Activated CD4-positive, alpha-beta T cell treated with anti-CD3 and anti-CD28 coated beads, Interleukin-2, amount 10 ng/mL, durations not matched to agents 7 days and 5 days (primary cell): ENCODE measurements at places on chromosomes 1 and 21. TPM values are rescaled to one million over a fixed set of nuclear protein-coding genes. Genes with fewer than 3 reads are reported as not detected.

GRCh38 chr1:39886757-39887231 is 3.5 kb upstream of the TRIT1 start:
- DNase-seq = no peak

DNA sequence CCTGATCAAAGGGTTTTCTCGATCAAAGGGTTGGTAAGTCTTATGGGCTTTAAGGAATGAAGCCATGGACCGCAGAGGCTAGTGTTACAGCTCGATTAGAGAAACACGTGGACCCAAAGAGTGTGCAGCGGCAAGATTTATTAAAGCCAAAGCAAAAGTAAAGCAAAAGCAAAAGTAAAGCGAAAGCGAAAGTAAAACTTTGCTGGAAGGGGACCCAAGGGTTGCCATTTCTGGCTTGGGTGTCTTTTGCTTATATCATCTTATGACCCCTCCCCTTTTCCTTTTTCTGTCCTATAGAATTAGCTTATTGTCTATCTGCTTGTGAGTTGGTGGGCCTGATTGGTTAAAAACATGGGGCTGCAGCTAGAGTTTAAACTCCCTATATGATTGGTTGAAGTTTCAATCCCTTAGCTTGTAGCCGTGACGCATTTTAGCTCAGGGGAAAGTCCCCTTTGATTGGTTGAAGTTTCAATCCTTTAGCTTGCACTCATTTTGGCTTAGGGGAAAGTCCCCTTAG is 957.0 kb downstream of the AMY1C start:
- peak; percentile 17 for DNase-seq

- no peak for DNase-seq
Observed at GRCh38 chr21:36697851-36698384, 997 bp upstream of the SIM2 start.

DNA sequence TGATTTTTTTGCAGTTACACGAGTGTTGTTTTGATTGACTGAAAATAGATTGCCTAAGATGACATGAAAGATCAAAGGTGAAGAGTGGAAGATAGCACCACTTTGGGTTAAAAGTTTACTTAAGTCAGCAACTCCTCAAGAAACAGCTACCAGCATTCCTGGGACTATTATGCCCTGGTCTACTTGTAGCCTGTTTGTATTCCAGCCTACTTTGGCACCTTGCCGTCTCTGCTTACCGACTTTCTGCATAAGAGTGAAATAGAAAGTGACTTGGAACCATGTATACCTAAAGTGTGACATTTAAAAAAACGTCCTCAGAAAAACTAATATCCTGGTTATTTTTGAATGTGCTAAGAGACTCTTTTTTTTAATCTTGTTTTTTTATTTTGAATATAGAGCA is 631.5 kb upstream of the PTBP2 start:
- DNase-seq = no peak

GRCh38 chr1:16048573-16049189 is 5.1 kb downstream of the CLCNKB start:
- DNase-seq = no peak

DNA sequence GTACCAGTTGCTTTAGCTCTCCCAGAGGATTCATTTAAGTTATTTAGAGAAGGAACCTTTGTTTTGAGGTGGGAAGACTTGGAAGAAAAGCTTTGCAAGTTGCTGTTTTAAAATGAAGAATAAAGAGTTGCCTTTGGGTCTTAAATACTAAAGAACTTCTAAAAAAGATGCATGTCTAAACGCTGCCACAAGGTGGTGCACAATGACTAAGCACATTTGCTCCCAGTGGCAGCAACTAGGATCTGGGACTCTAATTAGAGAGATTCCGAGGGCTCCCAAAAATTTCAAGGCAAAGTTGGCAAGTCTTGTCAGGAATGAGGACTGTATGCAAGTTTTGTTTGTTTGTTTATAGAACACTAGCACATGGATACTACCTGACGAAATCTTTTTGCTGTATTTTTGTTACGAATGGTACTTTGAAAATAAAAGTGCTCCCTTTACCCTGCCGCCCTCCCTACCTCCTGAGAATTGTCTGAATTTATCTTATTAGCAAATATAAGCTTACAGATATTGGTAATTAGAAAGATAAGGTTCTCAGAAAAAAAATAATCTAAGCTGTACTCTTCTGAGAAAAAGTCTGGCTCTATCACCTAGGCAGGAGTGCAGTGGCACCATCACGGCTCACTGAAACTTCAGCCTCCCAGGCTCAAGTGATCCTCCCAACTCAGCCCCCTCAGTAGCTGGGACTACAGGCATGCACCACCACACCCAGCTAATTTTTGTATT is 121.8 kb downstream of the HFM1 start:
- peak; percentile 59 for DNase-seq

DNA sequence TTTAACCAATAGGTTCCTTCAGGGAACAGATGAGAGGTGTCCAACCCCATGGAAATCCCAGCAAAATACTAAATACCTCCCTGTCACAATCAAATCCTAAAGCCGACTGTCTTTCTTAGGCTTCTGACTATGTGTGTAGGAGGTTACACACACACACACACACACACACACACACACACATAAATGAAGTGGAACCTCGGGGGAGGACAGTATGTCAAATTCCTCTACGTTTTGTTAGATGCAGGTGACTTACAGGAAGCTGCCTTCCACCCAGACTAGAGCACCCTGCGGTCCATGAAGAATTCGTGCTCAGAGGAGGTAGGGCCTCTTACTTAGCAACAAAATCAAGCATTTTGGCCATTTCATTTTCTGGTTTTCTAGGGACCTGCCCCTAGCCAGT is 16.4 kb downstream of the RSPH1 start:
- DNase-seq = no peak

DNA sequence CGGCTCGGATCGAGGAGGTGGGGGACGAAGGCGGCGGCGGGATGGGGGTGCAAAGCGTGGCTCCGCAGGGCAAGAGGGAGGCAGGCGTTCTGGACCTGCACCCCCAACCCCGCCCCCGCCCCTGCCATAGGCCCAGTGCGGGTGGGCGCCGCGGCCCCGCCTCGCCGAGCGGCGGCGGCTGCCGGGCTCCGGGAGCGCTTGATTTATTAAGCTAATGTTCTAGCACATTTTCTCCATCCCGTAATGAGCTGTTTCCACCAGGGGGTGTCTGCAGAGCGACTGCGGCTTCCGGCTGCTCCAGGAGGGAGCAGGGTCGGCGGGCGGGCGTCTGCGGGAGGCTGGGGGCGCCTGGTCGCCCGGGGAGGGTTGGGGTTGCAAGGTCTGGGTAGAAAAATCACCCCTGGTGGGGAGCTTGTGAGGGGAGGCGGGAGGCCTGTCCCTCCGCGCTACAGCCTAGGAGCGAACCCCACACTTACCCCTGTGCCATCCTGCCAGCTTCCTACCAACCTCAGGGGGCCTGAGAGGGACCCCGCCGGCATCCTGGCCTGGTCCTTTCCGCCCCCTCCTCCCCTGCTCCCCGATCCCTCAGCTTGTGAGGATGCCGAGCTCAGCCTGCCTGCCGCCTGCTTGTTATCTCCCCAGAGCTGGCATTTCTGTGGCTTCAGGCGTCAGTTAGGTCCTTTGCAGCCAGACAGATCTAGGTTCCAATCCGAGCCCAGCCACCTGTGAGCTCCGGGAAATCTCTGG is 48.5 kb upstream of the ACOT11 start:
- DNase-seq = peak; percentile 63

- DNase-seq = no peak
Observed at GRCh38 chr1:80656014-80656636, 1144.6 kb upstream of the ADGRL2 start.

DNA sequence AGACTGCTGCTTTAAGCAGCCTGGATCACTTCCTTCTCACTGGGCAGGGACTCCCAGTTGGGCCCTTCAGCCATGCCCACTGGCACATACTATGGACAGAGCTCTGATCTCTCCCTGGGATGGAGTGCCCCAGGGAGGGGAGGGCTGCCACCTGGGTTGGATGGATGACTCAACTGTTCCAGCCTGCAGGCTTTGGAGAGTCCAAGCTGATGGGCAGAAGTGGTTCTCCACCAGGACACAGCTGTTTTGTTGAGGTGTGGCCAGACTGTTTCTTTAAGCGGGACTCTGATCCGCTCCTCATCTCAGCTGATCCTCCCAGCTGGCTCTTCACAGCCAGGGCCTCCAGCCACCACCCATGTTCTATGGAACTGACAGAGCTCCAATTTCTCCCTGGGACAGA is 166.9 kb downstream of the MAGI3 start:
- no peak for DNase-seq

DNA sequence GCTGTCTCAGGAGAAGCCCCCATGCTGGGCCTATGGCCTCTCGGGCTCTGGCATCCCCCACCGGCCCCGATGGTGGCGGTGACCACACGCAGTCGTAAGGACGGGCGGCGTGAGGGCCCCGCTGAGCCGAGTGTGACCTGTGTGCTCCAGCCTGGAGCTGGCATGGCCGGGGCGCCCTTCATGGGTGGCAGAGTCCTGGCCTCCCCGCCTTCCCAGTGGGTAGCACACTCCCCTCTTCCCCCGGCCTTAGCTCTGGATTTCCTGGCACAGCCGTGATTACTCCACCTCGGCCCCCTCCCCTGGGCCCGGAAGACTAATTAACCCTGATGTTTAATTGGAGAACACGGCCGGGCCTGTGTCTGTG is 44.6 kb downstream of the SLX9 start:
- no peak for DNase-seq

DNA sequence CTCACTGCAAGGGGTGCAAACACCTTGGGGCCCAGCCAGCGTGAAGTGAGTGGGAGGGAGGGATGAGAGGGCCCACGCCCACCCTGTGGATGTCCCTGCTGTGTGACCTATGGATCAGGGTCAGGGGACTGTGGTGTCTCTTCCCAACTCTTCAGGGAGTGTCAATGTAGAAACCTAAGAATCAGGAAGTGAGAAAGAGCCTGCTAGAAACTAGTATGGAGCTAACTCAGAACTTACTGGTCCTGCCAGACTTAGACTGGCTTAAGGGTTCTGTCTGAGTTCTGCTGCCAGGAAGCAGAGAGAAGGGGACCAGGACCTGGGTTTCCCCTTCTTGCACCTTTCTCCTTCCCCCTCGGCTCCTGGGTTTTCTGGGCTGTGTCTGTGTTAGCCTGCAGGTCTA is 1.8 kb upstream of the IL10 start:
- no peak for DNase-seq

GRCh38 chr1:175174309-175175102 is 18.1 kb downstream of the KIAA0040 start:
- no peak for DNase-seq

DNA sequence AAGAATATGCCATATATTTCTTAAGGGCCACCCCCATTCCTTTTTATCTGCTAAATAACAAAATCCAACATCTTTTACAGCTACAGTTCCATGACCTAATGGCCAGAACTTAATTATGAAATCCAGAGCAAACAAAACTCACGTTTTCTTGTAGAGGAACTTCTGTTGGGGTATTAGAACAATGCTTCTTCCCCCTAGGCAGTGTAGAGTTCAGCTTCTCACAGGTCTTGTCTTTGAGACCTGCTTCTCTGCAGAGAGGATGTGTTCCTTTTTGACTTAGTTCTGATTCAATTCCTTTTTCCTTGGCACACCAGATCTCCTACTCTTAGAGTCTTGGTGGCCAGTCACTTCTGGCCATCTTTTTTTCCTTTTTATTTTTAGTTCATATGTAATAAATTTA is 22.2 kb downstream of the VAV3 start:
- DNase-seq = no peak

DNA sequence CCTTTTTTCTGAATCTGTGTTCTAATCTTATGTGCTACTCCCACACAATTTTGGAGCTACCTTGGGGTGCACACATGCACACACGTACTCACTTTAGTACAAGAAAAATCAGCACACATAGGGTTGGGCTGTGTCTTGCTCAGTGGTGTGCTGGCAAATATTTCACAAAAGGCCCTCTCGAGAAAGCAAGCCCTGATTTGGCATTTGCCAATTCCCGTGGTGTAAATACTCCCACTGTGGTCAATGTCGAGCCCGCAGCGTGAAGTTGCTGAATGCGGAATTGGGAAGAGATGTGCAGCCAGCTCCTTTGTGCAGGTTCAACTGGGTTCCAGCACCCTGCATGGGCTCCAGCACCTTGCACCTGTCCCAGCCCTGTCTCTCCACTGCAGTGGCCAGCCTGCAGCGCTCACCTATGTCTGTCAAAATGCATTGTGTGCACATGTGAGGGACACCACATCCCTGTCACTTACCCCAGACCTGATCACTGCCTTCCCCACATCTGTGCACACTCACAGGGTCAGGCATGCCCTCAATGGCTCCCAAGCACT is 78.4 kb upstream of the WNT4 start:
- DNase-seq = no peak

DNA sequence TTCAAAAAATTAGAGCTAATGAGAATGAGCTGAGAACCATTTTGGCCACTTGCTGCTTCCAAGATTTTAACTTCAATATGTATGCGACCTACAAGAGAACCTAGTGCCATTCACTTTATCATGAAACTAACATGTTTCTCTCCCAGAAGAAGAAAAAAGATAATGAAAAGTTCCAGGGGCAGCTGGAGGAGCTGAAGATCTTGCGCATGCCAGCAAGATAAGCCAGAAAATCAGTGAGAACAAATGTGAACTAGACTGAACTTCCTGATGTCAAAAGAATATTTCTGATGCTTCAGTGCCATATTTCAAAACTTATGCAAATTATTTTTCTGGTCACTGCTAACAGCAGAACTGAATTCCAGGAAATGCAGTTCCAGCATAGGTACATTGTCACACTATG is 1265.1 kb downstream of the BRINP3 start:
- no peak for DNase-seq

- no peak for DNase-seq
Observed at GRCh38 chr1:20850021-20850420, 62.9 kb upstream of the HP1BP3 start.

GRCh38 chr1:7420470-7421100 is 350.5 kb upstream of the VAMP3 start:
- DNase-seq = no peak

GRCh38 chr1:9957726-9958125 is 14.5 kb downstream of the NMNAT1 start:
- DNase-seq = no peak

GRCh38 chr1:39960431-39960958 is 5.5 kb downstream of the MFSD2A start:
- peak; percentile 45 for DNase-seq

- no peak for DNase-seq
Observed at GRCh38 chr1:32291145-32291707, 657 bp upstream of the HDAC1 start.

DNA sequence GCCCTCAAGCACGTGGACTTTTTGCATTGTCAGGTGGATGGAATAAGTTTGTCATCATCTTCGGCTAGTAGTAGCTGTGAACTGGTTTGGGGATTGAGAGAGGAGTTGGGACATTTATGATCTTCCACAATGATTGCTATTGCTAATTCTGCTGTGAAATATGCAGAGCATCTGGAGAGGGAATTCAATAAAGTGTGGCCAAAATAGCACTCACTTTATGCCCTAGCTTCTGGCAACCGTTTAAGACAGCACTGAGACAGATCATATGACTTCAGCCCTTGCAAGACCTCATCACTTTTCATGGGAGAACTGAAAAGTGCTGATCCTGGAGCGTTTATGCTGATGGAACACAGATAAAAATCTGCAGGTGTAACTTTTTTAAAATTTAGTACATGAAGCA is 360.8 kb downstream of the GPATCH2 start:
- no peak for DNase-seq

- DNase-seq = no peak
Observed at GRCh38 chr21:36149788-36150711, 6.6 kb upstream of the DOP1B start.

The ZBTB8A gene
- 0.20 TPM for total RNA-seq

The ZNF593OS gene
- total RNA-seq = not detected

The CHRM3 gene
- 0.05 TPM for total RNA-seq

The CAMK2N1 gene
- 0.37 TPM for total RNA-seq

The RAB7B gene
- not detected for total RNA-seq
